ENCODE measurements at places on chromosomes 4 and X. TPM values are rescaled to one million over a fixed set of nuclear protein-coding genes. Genes with fewer than 3 reads are reported as not detected.

GRCh38 chrX:85309717-85310116 is 65.9 kb downstream of the ZNF711 start:
- no peaks in the 10 kb centered on the region for H3K36me3 ChIP-seq
- H3K27me3 ChIP-seq = no peaks in the 10 kb centered on the region
- no peak overlapping the region for H3K27ac ChIP-seq
- no peak overlapping the region for H3K4me3 ChIP-seq
- no peaks in the 10 kb centered on the region for H3K4me1 ChIP-seq

Gene FAM47B
- total RNA-seq = not detected

Gene TXK
- total RNA-seq = 55.3 TPM

- H3K4me1 ChIP-seq = no peaks in the 10 kb centered on the region
- DNase-seq = no peak
- no peaks in the 10 kb centered on the region for H3K27me3 ChIP-seq
- no peak overlapping the region for H3K27ac ChIP-seq
- H3K4me3 ChIP-seq = no peak overlapping the region
- no peaks in the 10 kb centered on the region for H3K36me3 ChIP-seq
Measured at GRCh38 chrX:96176921-96177320, 507.7 kb upstream of the DIAPH2 start.

GRCh38 chr4:88751258-88752075 is 53.8 kb upstream of the NAP1L5 start:
- H3K4me1 ChIP-seq = no peaks in the 10 kb centered on the region
- no peak overlapping the region for H3K27ac ChIP-seq
- H3K4me3 ChIP-seq = no peak overlapping the region
- no peak for DNase-seq
- H3K36me3 ChIP-seq = peaks cover 6% of the 10 kb centered on the region

GRCh38 chrX:65985922-65986588 is 53.8 kb downstream of the VSIG4 start:
- no peaks in the 10 kb centered on the region for H3K36me3 ChIP-seq
- H3K4me1 ChIP-seq = peaks cover 15% of the 10 kb centered on the region
- H3K27ac ChIP-seq = peak overlapping the region; percentile 52
- peak; percentile 20 for DNase-seq

DNA sequence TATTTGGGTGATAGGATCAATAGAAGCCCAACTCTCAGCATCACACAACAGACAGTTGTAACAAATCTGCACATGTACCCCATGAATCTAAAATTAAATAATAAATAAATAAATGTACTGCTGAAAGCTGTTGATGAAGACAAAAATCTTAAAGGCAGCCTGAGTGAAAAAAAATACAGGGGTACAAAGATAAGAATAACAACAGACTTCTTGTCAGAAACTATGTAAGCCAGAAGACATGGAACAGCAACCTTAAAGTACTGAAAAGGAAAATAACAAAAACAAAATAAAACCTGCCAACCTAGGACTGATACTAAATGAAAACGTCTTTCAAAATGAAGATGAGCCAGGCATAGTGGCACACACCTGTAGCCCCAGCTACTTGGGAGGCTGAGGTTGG is 25.0 kb upstream of the PDLIM5 start:
- no peak overlapping the region for H3K4me3 ChIP-seq
- H3K27ac ChIP-seq = no peak overlapping the region
- H3K36me3 ChIP-seq = no peaks in the 10 kb centered on the region

GRCh38 chrX:14448406-14448805 is 80.9 kb upstream of the GLRA2 start:
- DNase-seq = no peak
- no peaks in the 10 kb centered on the region for H3K4me1 ChIP-seq
- H3K27me3 ChIP-seq = no peaks in the 10 kb centered on the region

Gene CDS1
- total RNA-seq = 0.89 TPM

GRCh38 chrX:1661048-1661921 is 46.4 kb downstream of the ASMT start:
- H3K4me1 ChIP-seq = peaks cover 66% of the 10 kb centered on the region
- peak; percentile 53 for DNase-seq
- H3K4me3 ChIP-seq = peak overlapping the region; percentile 69
- peaks cover 19% of the 10 kb centered on the region for H3K36me3 ChIP-seq
- peak overlapping the region; percentile 89 for H3K27ac ChIP-seq
